Activated CD4-positive, alpha-beta memory T cell treated with anti-CD3 and anti-CD28 coated beads, Interleukin-2, amount 10 ng/mL, durations not matched to agents 7 days and 5 days (primary cell): ENCODE measurements at places on chromosomes 5 and 9. TPM values are rescaled to one million over a fixed set of nuclear protein-coding genes. Genes with fewer than 3 reads are reported as not detected.

DNA sequence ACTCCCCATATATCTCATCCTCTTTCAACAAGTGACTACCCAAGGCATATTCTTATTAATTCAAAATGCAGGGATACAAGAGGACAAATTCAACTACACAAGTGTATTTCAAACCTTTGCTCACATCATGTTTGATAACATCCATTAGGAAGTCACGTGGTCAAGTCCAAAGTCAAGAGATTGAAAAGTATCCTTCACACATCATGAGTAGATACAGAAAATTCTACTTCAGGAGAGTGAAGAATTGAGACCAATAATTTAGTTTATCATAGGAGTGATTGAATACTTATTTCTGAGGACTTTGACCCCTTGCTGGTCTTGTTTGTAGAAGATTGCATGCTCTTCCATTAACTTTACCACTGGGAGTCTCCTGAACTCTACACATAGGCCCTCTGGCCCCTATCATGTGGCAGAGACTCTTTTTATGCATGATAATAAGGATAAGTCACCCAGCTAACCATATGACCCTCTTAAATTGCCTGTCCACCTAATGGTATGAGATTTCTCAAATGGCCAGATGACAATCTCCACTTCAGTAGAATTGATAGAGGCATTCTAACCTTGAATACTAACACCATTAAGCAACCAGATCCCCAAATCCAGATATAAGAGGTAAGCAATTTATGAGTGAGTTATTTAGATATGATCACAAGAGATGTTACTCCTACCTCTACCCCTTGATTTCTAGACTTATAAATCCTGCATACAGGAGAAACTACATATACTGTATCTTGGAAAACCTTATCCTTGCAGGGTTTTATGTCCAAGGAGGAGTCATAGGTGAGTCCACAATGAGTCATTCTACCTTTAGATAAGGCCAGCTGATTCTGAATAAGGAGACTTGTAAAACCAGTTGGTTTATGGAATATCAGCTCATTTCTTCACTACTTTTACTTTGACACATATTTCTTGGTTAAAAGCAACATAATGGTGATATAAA lies 26.6 kb upstream of the SLC46A2 start:
- H3K4me3 ChIP-seq: no peak overlapping the region
- no peak overlapping the region for H3K27ac ChIP-seq
- no peaks in the 10 kb centered on the region for H3K36me3 ChIP-seq
- no peaks in the 10 kb centered on the region for H3K4me1 ChIP-seq

DNA sequence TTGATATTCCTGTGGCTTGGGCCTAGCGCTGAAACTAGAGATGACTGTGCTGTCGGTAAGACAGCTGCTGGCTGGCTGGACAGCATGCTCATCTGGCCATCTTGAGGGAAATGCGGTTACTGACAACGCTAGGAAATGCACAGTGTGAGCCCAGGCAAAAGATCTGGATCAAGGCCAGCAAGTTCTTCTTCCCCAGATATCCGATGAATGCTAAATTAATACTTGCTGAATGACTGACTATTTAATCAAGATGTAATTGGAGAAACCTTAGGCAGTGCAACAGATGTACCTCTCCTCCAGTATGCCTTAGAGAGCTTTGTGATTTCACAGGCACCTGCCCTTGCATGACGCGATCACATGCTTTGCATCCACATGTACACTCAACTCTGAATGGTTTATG lies 659.1 kb downstream of the EFNA5 start:
- no peak overlapping the region for H3K27ac ChIP-seq
- no peaks in the 10 kb centered on the region for H3K27me3 ChIP-seq
- H3K4me3 ChIP-seq: no peak overlapping the region
- no peak for DNase-seq

GRCh38 chr9:73093740-73094379 lies 57.8 kb upstream of the ANXA1 start:
- no peak for DNase-seq
- H3K36me3 ChIP-seq: no peaks in the 10 kb centered on the region
- peaks cover 2% of the 10 kb centered on the region for H3K27me3 ChIP-seq
- H3K4me3 ChIP-seq: no peak overlapping the region
- no peak overlapping the region for H3K27ac ChIP-seq

GRCh38 chr9:104784098-104784497 lies 20.2 kb downstream of the NIPSNAP3B start:
- peaks cover 2% of the 10 kb centered on the region for H3K27me3 ChIP-seq
- no peak overlapping the region for H3K27ac ChIP-seq
- H3K4me1 ChIP-seq: no peaks in the 10 kb centered on the region

DNA sequence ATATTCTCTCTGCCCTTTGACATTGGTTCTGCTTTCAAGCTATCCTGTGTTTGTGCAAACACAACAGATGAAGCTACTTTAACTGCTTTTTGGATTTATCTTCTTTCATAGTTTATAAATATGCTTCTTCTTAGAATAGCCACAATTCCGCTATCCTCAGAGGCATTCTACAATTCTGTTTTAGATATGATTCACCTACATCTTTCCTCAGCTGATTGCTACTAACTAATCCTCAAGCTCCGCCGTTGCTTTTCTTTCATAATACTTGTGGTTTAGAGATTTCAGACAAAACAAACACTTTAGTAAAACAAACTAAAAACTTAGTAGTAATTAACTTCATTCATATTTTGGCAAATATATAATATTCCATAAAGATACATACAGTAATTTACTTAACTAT lies 52.5 kb downstream of the ECPAS start:
- H3K36me3 ChIP-seq: peaks cover 58% of the 10 kb centered on the region
- peaks cover 11% of the 10 kb centered on the region for H3K4me1 ChIP-seq
- H3K27ac ChIP-seq: no peak overlapping the region
- DNase-seq: no peak

PAEP gene
- not detected for total RNA-seq

DNA sequence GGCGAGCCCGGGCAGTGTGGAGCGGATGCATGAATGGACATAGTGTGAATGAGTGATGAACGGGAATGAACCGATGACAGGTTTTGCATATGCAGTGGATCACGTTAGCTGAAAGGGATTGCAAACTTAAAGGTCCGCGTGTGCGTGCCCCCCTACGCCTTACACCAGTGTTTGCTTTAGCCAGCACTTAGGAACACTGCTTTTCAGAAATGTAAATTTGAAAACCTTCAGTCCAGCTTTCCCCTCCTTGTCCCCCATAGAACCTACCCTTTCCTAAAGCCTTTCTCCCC lies 692 bp downstream of the PSAT1 start:
- H3K4me1 ChIP-seq: peaks cover 52% of the 10 kb centered on the region
- H3K4me3 ChIP-seq: peak overlapping the region; percentile 93
- peaks cover 33% of the 10 kb centered on the region for H3K36me3 ChIP-seq
- no peak for DNase-seq

FNIP1 gene
- total RNA-seq: 28.7 TPM

- no peak overlapping the region for H3K4me3 ChIP-seq
- DNase-seq: no peak
Measured at GRCh38 chr9:33233626-33234342, 6.2 kb upstream of the SPINK4 start.

DNA sequence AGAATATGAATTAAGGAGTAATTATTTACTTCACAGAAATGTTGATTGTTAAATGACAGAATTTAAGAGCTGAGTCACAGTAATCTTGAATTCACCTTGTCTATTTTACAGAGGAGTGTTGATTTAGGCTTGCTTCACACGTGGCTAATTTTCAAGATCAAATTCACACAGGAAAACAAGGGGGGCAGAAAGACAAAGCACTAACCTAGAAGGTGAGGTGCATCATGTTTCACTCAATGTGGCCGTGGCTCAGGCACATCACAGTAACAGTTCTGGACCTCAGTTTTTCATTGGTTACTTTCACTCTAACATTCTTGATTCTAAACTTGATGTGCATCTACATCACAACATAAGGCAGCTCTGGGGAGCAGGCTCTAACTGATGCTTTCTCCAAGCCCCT lies 69.6 kb upstream of the GNAQ start:
- H3K27me3 ChIP-seq: no peaks in the 10 kb centered on the region
- no peak overlapping the region for H3K27ac ChIP-seq
- no peak for DNase-seq
- peaks cover 5% of the 10 kb centered on the region for H3K36me3 ChIP-seq
- H3K4me3 ChIP-seq: no peak overlapping the region

PSD2 gene
- total RNA-seq: not detected

DNA sequence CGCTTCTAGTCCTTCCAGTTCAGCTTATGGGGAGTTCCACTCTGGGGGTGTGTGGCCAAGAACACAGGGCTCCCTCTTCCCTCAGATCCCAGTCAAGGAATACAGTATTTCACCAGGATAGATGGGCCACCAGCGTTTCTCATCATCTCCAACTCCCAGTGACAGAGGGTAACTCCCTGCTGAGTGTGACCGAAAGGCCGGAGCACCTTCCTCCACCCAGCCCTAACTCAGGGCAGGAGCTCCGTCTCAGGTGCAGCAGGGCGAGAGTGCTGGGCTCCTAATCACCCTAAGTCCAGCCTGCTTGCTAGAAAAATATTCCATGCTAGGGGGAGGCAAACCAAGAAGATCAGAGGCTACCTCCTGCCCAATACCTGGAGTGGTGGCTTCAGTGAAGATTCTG lies 102.6 kb downstream of the ADAMTS2 start:
- H3K4me3 ChIP-seq: no peak overlapping the region
- H3K27me3 ChIP-seq: peaks cover 10% of the 10 kb centered on the region
- H3K27ac ChIP-seq: no peak overlapping the region
- no peak for DNase-seq
- H3K4me1 ChIP-seq: no peaks in the 10 kb centered on the region

DNA sequence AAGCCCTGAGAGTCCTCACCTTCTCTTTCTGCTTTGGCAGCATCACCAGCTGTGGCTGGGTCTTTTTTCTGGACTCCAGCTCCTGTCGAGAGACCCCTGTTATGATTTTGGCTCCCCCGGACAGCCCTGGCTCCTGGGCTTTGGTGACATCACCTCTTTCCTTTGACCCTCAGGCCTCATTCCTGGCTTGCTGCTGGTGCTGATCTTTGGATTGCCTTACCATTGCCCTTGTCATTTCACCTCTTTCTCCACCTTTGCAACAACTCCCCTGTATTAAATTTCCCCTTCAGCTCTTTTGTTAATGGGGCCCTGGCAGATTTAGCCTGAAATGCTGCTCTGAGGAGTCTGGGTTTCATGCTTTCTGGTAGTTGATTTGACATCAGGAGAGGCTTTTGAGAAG lies 322.8 kb downstream of the ZSWIM6 start:
- peaks cover 23% of the 10 kb centered on the region for H3K27me3 ChIP-seq
- no peak overlapping the region for H3K4me3 ChIP-seq

C9orf50 gene
- total RNA-seq: not detected

GRCh38 chr5:133244242-133244641 lies 192.4 kb downstream of the HSPA4 start:
- H3K36me3 ChIP-seq: no peaks in the 10 kb centered on the region
- H3K4me3 ChIP-seq: no peak overlapping the region
- no peak for DNase-seq

DNA sequence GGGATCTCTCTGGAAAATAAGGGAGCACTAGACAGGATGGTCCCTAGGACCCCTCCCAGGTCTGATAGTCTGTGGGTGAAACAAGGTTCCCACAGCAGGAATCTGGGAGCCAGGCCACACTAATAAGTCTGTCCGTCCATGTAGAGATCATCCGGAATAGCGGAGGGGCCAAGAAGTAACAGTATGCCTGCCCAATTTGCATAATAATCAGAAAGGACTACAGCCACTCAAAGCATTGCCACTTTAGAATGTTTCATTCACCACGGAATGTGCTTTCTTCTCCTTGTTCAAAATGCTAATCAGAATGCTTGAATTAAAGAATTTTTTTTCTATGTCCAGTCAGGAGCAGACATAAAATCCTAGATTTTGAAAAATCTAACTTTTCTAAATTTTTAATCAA lies 254.9 kb downstream of the ACTL7B start:
- H3K4me1 ChIP-seq: no peaks in the 10 kb centered on the region
- H3K36me3 ChIP-seq: no peaks in the 10 kb centered on the region
- no peak overlapping the region for H3K27ac ChIP-seq
- DNase-seq: no peak
- no peak overlapping the region for H3K4me3 ChIP-seq

GRCh38 chr9:104091116-104091515 lies 3.0 kb upstream of the SMC2 start:
- H3K27me3 ChIP-seq: peaks cover 12% of the 10 kb centered on the region
- H3K4me1 ChIP-seq: peaks cover 33% of the 10 kb centered on the region
- H3K36me3 ChIP-seq: peaks cover 11% of the 10 kb centered on the region
- DNase-seq: no peak

GRCh38 chr5:141393267-141393666 lies 834 bp downstream of the PCDHGA8 start:
- H3K27ac ChIP-seq: no peak overlapping the region
- H3K4me1 ChIP-seq: no peaks in the 10 kb centered on the region
- no peak overlapping the region for H3K4me3 ChIP-seq
- peaks cover 36% of the 10 kb centered on the region for H3K27me3 ChIP-seq
- H3K36me3 ChIP-seq: peaks cover 6% of the 10 kb centered on the region
